Right atrium auricular region (tissue), 2 donors: ENCODE measurements at places on chromosomes 13 and 19. TPM values are rescaled to one million over a fixed set of nuclear protein-coding genes. Genes with fewer than 3 reads are reported as not detected.
A peak's percentile ranks its signal among the peaks of the same experiment; 100 is the strongest.

- no peak for DNase-seq
Measured at GRCh38 chr13:48828962-48829411, 146.7 kb upstream of the FNDC3A start.

Gene ZNF724
- 1.4 TPM for total RNA-seq

- DNase-seq: peak; percentile 65
Measured at GRCh38 chr13:29849731-29850212, 645 bp downstream of the UBL3 start.

- no peak for DNase-seq
Measured at GRCh38 chr19:4624733-4625362, 14.5 kb upstream of the TNFAIP8L1 start.

DNA sequence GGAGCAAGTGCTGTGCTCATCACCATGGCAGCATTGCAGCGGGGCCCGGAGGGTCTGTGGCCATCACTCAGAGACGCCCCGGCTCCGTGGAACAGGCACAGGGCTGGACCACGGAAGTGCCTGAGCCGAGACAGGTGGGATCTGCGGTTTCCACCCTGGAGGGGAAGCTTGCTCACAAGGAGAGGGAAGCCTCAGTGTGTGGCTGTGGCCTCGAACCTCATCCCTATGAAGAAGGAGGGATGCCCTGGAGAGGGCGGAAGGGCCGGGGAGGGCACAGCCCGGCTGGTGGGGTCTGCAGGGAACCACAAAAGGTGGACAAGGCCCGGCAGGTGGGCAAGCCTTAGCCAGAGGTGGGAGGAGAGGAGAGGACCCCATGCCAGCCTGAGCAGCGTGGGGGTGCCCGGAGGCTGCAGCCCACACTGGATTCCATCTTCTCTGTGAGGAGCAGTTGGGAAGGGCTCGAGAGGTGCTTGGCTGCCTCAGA is 30.4 kb upstream of the TMEM255B start:
- DNase-seq: no peak
